Transverse colon (tissue), 4 donors: ENCODE measurements at places on chromosomes 3 and 15.

GRCh38 chr3:48140336-48140757 is 47.9 kb downstream of the CDC25A start:
- no peak for DNase-seq

GRCh38 chr15:48963524-48964113 is at the start of gene SHC4:
Gene SHC4 (minus strand): TSS chr15:48963919. CDS start chr15:48963015, 904 bp downstream.
- DNase-seq = peak; percentile 34

GRCh38 chr15:68618394-68618793 is 39.6 kb downstream of the CORO2B start:
- no peak for DNase-seq

- no peak for DNase-seq
Observed at GRCh38 chr15:101210058-101210457, 41.8 kb downstream of the CHSY1 start.

GRCh38 chr15:87228460-87228859 is 1028.1 kb downstream of the NTRK3 start:
- DNase-seq = no peak

- no peak for DNase-seq
Observed at GRCh38 chr3:176174060-176174459, 1023.2 kb downstream of the TBL1XR1 start.

GRCh38 chr3:15634671-15635070 is 33.1 kb downstream of the BTD start:
- DNase-seq = no peak

DNA sequence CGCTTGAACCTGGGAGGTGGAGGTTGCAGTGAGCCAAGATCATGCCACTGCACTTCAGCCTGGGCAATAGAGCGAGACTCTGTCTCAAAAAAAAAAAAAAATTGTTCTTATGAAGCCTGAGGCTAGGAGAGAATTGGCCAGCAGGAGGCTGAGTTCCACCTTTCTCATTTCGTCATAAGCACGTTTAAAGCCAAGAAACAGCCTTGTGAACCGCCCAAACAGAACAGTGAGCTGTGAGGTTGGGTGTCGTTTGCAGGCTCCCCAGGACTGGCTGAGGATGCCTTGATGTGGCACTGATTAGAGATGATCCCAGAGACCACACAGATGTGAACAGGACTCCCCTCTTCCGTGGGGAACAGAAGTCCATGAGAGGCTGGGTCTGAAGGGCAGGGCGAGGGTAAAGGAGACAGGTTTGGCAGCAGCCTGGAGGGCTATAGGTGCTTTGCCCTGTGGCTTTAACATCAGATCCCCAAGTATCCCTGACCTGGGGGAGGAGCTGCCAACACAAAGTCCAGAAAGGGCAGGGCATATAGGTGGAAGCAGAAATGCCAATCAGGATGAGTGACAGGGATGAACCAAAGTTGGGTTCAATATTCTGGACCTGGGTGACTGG is 52.9 kb downstream of the CLEC3B start:
- DNase-seq = peak; percentile 47

DNA sequence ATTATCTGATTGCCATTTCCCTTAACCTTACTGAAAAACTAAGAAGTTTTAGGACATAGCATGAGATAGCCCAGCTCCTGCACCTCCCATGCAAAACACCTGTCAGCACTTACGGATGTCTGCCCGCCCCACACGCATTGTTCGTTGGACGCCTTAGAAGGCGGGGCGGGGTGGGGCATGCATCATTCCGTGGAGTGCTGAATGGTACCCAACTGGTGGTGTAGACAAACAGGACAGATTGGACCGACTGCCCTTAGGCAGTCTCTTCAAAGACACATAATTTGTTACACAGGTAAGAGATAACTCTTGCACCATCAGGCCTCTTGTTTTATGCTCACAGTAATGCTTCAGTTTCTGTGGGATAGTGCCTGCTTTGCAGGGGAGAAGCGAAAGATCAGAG is 93.8 kb downstream of the SMAD6 start:
- DNase-seq = no peak

- no peak for DNase-seq
Observed at GRCh38 chr3:124076235-124076634, 84.3 kb upstream of the ROPN1 start.

DNA sequence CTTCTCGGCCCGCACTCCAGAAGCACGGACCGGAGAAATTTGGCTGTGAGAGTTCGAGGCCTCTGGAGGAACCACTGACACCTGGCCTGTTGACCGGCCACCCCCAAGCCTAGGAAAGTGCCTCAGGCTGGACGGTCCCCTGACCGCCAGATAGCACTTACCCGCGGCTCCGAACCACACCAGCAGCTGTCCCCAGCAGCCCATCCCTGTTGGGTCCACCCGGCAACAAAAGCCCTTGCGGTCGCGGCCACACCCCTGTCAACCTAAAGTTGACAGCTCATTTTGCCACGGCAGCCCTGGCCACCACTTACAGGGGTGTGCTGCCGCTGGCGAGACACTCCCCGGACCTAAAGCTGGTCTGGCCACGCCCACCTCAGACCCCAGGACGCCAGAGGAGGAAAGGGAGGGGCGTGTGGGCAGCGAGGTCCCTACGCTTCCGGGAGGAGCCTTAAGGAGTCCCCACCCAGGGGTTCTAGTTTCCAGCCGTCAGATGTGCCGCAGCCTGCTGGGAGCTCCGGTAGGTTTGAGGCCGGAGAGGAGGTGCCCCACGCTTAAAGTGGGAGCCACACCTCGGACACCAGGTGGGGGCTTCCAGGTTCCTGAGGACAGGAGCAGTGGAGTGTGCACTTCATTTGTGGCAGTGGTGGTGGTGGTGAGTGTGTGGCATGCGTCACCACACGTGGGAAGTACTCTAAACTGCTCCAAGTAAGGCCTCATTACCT is at the start of gene LTK:
TSS of gene LTK (minus strand) at position 322 of the 722 bp plus-strand sequence. CDS start at position 204, 118 bp downstream.
- DNase-seq = peak; percentile 52

DNA sequence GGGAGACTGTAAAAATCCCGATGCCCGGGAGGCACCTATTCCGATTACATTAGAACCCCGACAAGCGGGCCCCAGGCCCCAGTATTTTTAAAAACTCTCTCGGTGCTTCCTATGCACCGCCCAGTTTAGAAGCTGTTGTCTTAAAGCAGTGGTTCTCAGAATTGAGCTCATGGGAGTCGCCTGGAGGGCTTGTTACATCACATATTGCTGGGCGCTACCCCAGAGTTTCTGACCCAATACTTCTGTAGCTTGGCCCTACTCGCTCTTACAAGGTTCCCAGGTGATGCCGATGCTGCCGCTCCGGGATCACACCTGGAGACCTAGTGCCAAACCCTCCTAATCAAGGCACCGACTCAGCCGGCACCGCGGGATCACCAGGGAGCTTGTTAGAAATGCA is 35.2 kb downstream of the CPN2 start:
- no peak for DNase-seq

DNA sequence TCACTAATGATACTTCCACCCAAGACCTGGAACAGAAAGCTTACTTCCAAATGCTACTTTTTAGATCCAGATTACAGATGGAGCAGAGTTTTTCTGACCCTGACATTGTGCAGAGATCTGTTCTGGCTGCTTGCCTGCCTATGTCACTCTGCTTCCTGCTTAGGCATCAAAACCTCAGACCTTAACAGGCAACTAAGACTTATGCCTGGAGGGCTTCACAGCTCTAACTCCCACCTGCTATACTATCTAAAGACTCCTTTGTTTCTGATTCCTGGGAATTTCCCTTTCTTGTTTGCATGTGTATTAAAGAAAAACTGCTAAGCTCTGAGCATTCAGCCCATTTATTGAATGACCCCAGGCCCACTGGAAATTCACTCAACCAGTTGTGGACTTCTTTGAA is 157.4 kb upstream of the NPHP3 start:
- DNase-seq = no peak

GRCh38 chr15:99440551-99441443 is 125.0 kb upstream of the MEF2A start:
- DNase-seq = no peak
